ENCODE measurements at places on chromosomes 2 and 18.
A peak's percentile ranks its signal among the peaks of the same experiment; 100 is the strongest.

DNA sequence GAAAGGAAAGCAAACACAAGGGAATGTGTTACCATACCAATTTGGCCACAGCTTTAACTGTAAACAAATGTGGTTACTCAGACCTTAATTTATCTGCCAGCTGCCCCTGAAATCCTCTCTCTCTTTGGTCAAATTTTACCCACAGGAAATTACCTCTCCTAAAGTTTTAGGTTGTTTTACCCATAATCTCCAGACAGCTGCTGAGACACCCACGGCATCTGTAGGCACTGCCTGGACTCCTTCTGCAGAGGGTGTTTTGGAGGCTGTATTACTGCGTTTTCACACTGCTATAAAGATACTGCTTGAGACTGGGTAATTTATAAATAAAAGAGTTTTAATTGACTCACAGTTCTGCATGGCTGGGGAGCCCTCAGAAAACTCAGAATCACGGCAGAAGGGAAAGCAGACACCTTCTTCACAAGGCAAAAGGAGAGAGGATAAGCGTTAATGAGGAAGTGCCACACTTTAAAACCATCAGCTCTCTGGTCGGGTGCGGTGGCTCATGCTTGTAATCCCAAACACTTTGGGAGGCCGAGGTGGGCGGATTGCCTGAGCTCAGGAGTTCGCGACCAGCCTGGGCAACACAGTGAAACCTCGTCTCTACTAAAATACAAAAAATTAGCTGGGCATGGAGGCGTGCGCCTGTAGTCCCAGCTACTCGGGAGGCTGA is 677.5 kb upstream of the FSHR start:
- DNase-seq = no peak

DNA sequence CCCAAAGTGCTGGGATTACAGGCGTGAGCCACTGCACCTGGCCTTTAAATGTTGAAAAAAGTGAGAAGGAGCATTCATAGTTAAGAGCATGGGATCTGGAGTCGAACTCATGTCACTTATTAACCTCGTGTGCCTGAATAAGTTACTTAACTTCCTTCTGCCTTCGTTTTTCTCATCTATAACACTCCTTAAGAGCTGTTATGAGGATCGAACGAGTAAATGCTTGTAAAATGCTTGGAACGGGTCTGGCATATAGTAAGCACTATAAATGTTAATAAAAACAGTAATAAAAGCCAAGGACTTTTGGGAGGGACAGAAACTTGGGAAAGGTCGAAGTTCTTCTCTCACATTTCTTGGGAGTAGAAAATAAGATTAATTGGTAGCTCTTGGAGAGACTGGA is 40.8 kb downstream of the RAB10 start:
- DNase-seq = no peak

GRCh38 chr18:68447286-68447685 is 267.6 kb downstream of the TMX3 start:
- DNase-seq = no peak

DNA sequence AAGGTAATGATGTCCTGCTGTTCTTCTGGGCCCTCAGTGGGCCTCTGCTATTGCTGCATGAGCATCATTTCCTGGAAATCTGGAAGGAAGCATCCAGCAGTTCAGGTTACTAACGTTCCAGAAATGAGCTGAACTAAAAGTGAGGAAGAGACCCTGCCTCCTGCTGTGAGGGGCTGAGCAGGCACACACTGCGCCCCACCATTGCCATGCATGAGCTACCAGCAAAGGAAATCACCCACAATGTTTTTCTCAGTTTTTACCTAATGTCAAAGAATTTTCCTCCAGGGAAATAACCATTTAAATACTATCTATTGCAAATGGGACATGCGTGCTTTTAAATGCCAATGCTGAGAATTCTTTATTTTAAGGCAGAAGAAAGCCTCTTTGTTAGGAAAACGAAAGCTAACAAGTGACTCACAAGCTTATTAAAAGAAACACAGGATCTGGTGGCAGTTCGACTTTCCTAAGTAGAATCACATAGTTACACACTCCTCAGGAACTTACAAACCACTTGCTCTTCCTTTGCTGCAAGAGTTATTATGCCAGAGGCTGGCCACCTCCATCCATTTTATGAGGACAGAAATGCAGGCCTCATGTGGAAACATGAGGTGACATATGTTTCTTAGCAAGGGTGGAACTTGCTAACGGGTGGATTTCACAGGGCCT is 152.6 kb upstream of the TTC39C start:
- peak; percentile 82 for DNase-seq

DNA sequence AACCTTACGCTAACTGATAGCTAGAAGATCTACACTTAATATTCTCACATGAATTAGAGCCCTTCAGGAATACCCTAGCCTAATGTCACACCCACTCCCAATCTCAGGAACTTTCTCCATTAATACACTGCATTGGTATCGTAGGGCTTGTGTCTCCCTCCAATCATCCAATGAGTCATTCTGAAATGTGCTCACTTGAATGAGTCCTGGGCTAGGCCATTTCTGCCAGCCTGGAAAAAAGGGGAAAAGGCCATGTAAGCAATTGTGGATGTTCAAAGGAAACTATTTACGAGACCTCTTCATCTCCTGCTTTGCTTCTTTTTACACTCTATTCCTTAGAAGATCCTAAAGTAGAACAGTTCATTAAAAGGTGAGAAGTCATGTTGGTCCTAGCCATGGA is 18.8 kb downstream of the ZEB2 start:
- no peak for DNase-seq

- no peak for DNase-seq
These were observed 92.3 kb downstream of the ETAA1 start for GRCh38 chr2:67489396-67489795.

- no peak for DNase-seq
These were observed 66.8 kb downstream of the UXS1 start for GRCh38 chr2:106127282-106127771.

DNA sequence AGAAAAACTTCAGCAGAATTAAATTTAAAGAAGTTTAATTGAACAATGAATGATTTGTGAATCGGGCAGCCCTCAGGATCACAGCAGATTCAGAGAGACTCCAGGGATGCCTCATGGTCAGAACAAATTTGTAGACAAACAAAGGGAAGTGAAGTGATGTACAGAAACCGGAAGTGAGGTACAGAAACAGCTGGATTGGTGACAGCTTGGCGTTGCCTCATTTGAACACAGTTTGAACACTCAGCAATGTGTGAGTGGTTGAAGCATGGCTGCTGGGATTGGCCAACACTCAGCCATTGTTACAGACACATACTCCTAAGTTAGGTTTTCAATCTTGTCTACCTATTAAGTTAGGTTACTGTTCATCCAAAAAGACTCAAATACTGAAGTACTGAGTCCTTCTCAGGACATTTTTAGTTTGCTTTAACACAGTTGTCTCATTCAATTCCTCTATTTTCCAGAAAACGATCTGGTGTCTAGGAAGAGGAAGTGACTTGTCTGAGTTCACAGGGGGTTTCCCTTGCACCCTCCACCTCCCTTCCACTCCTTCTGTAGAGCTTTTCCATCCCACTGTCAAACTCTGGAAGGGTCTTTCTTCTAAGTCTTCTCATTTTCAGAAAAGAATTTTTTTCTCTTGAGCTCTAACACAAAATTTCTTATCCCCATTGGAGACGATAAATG is 137.9 kb downstream of the SLC4A3 start:
- no peak for DNase-seq

DNA sequence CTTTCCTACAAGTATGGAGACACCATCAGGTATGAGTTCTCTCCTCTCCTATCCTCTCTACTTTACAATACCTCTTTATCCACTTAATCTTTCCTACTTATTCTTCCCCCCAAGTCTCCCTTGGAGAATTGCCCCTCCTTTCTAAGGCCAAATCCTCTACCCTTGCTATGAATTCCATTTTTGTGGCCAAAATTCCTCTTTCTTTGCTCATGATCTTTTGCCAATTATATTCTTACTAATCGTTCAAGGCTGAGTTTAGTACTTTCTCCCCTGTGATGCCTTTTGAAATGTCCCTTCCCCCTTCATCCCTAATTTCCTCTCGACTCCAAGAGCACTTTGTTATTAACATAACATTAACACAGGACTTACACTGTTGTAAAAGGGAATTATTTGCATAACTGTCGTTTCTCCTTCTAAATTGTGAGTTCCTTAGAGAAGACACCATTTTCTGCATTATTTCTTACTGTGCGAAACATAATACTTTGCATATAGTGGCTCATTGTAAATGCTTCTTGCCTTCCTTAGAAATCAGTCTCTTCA is 133.4 kb downstream of the KCTD1 start:
- no peak for DNase-seq

DNA sequence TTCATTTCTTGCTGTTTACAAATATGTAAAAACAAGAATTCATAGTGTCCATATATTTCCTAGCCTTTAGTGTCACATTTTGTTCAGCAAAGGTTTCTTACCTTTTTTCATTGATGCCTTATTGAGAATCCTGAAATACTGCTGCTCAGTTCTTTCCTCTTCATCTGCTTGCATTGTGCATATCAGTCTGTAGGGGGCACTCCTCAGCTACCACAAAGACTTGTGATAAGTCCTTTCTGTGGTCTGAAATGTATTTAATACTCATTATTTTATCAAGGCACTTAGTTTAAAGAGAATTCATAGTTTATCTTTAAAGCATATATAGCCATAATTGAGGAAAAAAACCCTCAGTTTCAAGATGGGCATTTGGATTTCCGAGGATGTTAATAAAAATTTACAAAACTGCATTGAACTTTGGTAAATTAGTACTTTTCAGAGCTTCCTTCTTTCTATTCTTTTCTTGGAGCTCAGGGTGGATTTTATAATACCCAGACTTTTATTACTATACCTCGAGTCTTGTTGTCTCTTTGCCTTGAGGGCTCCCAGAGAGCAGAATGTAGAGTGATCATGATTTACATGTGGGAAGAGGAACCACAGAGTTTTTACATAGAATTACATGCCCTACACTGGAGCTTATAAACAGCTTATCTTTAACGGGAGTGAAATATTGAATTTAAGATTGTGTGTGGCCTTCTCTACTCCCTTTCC is 570.1 kb downstream of the PLCL1 start:
- DNase-seq = peak; percentile 61

GRCh38 chr2:227411320-227411989 is 23.7 kb upstream of the SCYGR1 start:
- DNase-seq = peak; percentile 55

- no peak for DNase-seq
These were observed 119.1 kb downstream of the LRATD1 start for GRCh38 chr2:14751581-14751980.

GRCh38 chr2:118185210-118186109 is 97.2 kb downstream of the INSIG2 start:
- no peak for DNase-seq

- DNase-seq = no peak
These were observed 1.8 kb downstream of the ZNF512 start for GRCh38 chr2:27584597-27584996.

DNA sequence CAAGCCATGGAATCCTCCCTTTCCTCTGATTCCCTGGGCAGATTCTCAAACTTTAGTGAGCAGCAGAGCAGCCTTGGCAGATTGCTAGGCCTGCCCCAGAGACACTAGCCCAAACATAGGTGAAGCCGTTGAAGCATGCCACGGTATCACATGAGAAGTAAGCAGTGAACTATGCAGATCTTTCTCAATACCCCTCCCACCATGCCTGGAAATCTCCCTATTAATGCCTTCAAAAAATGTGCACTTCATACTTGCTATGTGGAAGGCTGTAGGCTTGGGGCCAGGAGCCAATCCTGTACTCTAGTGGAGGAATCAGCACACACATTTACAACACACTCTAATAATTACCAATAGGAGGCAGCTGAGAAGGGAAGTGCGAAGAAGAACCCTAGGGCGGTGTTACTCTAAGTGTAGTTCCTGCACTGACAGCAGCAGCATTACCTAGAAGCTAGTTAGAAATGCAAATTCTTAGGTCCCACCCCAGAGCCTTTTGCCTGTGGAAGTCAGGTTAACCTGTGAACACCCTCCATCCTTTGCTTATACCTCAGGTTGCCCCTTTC is 305.1 kb upstream of the SPRED2 start:
- no peak for DNase-seq

DNA sequence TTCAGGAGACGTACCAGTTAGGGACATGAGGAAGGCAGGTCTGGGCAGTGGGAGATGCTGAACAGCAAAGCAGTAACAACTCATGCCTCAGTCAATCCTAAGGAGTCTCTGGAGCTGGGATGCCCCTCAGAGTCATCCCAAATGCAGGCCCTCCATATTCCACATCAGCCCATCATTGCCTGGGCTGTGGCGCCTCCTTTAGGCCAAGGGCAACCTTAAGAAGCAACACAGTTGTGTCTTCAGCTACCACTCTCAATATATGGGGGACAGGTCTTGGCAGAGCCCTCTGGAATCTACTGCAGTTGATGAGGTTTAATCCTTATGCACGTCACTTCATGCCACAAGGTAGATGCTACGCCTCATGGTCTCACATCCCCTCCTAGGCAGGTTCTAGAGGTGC is 682.0 kb upstream of the RAB6C start:
- DNase-seq = no peak

DNA sequence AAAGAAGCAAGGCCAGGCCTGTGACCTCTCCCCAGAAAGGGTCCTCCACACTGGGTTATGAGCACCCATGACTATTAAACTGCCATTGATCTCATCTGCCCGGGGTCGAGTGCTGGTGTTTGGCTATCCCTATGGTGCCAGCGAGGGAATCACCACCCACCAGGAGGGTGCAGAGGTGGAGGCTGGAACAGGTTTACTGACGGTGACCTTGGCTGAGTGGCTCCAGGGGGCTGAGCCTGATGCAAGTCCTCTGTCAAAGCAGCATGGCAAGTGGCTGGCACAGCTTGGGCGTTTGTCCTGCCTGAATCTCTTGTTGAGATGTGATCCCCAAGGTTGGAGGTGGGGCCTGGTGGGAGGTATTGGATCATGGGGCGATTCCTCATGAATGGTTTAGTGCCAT is 196.4 kb upstream of the HDAC4 start:
- no peak for DNase-seq

DNA sequence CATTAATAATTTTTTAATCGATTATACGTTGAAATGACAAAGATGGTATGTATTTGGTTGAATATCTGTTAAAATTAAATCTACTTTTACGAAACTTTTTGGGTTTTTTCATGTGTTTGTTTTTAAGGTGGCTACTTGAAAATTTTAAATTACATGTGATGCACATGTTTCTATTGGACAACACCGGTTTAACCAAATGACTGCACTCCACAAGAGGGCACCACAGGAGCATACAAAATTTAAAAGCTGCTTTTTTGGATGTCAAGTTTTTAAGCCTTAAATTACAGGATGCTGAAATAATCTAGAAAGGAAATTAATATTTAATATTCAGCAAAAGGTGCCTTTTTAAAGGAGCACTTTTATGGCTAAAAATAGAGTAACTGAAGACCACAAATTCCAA is 98.7 kb downstream of the ACVR1 start:
- DNase-seq = no peak

DNA sequence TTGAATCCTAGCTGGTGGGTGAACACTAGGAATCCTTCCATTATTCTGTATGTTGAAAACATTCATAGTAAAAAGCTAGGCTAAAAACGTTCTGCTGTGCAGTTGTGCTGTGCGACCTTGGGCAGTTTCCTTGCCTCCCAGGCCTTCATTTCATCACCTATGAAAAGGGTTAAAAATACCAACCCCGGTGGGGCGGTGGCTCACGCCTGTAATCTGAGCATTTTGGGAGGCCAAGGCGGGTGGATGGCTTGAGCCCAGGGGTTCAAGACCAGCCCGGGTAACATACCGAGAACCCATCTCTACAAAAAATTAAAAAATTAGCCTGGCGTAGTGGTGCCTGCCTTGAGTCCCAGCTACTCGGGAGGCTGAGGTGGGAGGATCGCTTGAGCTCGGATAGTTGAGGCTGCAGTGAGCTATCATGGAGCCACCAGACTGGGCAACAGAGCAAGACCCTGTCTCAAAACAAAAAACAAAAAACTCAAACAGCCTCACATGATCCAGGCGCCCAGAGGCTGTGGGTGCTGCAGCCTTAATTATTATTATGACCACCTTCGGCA is 2.9 kb upstream of the RRM2 start:
- DNase-seq = no peak

Data from non-pigmented ciliary epithelial cell (primary cell).